RPMI8226 (cell line): ENCODE measurements at places on chromosomes 6 and 20.

GRCh38 chr20:64219202-64219601 lies 36.3 kb upstream of the PCMTD2 start:
- DNase-seq: peak; percentile 48

- DNase-seq: peak; percentile 69
Measured at GRCh38 chr20:21505810-21506530, 7.9 kb downstream of the NKX2-2 start.

DNA sequence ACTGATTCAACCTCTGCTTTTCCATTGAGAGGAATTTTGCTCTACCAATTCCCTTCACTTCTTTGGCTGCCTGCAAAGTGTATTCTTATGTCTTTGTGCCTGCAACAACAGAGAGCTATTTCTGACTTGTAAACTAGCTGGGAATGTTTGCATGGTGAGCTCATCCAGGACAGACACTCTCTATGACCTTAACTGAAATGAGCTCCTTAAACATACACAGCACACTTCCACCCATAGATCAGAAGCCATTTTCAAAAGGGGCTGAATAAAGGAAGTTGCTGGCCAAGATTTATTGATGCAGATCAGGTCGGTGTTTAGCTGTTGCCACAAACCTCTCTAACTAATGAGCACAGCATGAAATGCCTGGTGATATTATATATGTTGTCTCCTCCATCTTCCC lies 377.7 kb downstream of the BTBD9 start:
- DNase-seq: no peak

DNA sequence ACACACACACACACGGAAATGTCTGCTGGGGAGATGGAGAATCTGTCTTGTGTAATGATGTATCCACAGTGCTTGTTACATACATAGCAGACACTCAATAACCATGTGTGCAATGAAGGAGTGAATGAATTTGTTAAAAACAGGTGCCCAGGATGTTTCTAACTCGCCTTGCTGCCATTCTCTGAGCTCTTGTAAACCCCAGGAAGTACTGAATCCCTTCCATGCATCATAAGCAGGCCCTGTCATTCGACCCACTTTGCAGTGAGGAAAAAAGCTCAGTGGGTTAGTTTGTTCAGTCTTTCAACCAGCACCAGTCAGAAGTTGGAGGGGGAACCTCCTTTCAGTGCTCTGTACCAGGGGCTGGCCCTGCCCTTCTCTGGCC lies 1.4 kb upstream of the KCNK5 start:
- DNase-seq: no peak

DNA sequence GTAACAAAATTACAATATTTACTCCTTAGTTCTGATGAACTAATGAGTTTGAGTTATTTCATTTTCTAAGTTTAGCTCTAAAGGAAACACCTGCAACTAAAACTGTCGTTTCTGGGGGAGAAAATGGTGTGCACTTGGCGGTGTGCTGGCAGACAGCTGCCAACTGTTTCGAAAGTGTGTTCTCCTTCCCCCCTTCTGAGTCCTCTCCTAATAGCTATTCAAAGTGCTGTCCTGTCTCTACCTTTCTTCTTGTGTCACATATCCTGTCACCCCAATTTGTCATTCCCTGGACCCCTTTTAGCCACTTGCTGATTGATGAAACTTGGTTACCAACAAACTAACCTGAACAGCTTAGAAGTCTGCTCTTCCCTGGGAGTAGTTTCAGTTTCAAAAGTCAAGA lies 4.9 kb upstream of the UBE2J1 start:
- peak; percentile 87 for DNase-seq
